ENCODE measurements at places on chromosomes 1 and 21.

DNA sequence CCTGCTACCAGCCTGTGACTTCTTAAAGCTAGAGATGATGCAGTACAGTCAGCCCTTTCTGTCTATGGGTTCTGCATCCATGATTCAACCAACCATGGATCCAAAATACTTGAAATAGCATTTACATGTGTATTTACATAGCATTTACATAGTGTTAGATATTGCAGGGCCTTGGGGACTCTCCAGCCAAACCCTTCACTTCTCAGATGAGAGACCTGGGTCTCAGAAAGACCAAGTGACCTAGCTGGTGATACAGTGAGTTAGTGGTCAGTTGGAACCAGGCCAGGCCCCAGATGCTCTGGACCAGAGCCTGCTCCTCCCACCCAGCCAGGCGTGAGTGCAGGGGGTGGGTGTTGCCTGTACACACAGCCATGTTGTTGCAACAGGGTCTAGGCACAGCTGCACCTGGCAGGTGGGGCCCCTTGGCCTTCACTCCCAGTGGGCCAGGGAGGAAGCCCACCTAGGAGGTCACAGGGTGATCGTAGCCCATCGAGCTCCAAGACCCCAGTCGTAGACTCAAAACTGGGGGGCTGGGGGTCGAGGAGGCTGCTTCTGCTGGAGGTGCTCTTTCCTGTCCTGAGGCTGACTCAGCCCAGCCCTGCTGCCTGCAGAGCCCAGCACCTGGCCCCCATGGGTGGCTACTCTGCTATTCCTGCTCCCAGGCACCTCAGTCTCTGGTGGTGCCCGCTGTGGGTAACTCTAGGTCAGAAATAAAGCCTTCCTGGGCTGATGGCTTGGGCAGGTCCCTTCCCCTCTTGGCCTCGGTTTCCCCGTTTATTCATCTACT is 7.7 kb downstream of the TMEM61 start:
- DNase-seq, result no peak

DNA sequence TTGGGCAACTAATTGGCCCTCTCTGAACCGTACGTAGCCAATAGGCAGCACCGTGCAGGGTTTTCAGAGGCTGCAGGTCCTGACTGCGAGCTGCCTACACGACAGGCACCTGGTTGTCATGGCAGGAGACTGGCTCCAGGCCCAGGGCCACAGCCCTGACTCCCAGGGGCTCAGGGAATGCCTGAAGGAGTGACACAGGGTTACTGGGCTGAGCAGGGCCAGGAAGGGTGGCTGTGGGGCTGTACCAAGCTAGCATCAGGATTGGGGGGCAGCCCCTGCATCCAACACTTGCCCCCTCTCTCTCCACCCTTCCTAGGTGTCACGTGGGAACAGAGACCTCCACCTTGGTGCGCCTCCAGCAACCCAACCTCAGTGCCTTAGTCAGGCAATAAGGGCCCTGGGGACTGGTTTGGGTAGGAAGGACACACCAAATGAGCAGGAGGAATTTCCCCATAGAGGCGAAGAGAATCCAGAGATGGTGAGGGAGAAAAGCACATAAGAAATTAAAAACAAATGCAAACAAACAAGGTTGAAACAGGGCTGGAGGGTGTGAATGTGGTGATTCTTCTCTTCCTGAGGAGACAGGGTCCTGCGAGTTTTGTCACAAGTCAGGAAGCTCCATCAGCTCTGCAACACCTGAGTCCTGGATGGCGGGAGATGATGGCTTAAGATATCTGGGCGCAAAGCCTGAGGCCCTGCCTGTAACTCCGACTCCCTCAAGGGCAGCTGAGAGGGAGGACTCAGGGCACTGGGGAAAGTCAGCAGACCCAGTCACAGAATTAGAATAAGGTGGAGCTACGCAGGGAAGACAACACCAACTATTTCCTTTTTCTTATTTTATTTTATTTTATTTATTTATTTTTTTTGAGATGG is 19.7 kb upstream of the RNU1-4 start:
- no peak for DNase-seq

GRCh38 chr1:170194451-170194850 is 48.7 kb downstream of the NTMT2 start:
- DNase-seq, result no peak

- no peak for DNase-seq
Measured at GRCh38 chr1:225886159-225887029, 2.6 kb downstream of the LEFTY1 start.

- no peak for DNase-seq
Measured at GRCh38 chr1:183989078-183989577, 48.4 kb downstream of the COLGALT2 start.

- DNase-seq, result no peak
Measured at GRCh38 chr1:112583366-112583765, 35.6 kb downstream of the ST7L start.

GRCh38 chr1:37020653-37021277 is 13.6 kb downstream of the GRIK3 start:
- no peak for DNase-seq

DNA sequence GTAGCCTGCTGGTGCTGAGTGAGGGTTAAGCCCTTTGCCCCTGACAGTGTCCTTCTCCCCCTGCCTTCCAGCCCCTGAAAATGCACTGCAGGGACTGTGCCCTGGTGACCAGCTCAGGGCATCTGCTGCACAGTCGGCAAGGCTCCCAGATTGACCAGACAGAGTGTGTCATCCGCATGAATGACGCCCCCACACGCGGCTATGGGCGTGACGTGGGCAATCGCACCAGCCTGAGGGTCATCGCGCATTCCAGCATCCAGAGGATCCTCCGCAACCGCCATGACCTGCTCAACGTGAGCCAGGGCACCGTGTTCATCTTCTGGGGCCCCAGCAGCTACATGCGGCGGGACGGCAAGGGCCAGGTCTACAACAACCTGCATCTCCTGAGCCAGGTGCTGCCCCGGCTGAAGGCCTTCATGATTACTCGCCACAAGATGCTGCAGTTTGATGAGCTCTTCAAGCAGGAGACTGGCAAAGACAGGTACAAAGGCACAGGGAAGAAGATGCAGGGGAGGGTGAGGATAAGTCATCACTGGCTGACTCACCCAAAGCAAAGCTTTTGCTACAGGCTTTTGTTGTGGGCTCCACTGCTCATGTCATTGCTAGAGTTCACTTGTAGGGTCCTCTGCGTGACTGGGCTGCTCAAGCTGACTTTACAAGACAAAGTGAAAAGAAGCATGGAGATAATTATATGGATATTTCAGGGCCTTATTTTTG is 174.9 kb downstream of the PIGK start:
- DNase-seq, result no peak

DNA sequence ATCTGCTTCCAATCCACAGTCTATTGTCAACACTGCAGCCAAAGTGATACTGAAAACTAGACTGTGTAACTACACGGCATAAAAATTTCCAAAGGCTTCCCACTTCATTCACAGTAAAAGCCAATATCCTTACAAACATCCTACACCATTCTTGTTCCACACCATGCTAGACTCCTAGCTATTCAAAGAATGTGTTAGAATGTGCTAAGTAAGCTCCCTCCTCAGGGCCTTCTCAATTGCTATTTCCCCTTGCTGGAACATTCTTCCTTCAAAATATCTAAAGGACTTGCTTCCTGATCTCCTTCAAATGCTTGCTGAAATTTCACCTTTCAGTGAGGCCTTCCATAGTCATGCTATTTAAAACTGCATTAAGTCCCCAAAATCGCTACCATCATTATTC is 228.1 kb downstream of the AKT3 start:
- DNase-seq, result no peak

- no peak for DNase-seq
Measured at GRCh38 chr1:51661081-51661518, 44.2 kb downstream of the OSBPL9 start.

DNA sequence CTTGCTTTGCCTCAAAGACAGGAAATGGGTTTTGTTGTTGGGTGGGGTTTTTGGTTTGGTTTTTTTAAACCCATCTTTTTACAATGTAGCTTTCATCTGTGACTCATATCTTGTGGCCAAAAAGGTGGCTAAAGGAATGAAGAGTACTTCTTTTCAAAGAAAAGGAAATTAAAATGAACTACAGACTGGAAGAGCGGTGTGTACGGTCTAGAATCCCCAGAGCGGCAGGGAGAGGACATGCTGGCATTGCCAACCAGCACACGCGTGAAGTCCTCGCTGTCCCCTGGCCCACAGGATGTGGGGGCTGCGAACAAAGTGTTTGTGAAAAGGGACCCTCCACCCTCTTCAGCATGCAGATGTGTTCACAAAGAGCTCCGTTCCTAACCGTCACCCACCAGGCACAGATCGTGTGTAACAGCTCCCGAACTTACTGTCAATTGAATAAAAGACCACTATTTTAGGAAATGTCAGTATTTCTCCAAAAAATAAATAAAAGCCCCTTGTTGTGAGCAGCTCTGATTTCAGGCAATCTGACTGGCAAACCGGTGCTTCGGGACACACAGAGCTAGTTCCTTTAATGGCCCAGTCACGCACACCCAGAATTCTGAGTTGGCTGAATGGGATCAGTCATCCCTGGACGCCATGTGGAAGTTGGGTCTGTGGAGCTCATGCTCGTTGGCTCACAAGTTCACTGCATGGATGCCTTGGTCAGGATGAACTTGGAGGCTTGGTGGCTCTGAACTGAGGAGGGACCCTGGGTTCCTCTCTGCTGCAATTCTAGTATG is 602.9 kb downstream of the NPHP4 start:
- DNase-seq, result no peak

- no peak for DNase-seq
Measured at GRCh38 chr1:204782118-204782700, 88.5 kb upstream of the NFASC start.

DNA sequence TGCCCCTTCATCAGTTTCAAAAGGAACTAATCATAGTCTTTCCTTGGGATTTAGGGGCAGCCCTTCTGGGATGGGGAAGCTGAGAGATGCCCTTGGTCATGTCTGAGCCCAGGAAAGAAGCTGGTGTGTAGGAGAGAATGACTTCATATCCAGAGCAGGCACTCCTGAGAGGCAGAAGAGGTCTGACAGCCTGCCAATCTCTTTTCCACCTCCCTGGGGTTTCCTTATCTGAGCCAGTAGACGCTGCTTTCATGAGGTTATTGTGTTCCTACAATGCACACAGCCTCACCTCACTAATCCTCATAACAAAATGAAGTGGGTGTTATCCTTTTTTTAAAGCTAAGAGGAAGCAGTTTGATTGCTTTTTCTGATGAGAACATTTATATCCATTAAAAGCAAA is 14.1 kb downstream of the ROR1 start:
- no peak for DNase-seq

GRCh38 chr1:33358114-33358794 is 37.4 kb upstream of the A3GALT2 start:
- no peak for DNase-seq

DNA sequence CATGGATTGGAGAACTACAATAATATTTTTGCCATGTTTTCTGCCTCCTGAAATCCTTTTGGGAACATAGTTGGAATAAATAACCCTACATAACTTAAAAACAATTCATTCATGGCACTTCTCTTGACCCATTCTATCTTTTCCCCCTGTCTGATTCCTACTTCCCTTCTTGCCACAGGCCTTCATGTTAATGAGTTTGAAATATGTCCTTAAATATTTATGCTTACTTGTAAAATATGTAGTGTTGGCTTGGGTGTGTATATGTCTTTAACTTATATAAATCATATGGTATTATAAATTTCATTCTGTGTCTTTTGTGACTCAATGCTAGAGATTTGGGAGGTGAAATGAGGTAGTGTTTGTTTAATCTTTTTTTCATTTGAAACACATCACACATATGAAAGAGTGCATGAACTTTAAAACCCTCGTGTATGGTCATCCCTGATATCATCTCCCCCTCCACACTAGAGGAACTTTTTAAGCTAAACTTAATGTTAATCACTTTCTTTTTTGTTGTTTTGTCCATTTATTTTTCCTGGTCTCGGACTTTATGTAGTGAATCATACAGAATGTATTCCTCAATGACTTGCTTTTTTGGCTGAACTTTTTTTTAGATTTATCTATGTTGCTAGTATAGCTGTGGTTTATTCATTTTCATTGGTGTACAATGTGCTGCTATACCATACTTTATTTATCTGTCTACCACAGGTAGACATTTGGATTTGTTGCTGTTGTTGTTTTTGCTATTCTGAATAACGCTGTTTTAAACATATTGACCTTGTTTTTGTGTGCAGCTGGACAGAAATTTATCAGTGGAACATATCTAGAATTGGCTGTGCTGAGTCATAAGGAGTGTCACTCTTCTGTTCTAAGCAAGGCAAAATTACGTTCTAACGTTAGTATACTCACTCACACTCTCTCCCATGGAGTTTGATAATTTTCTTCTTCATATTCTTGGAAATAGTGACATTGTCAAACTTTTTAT is 441.6 kb downstream of the PLPP3 start:
- DNase-seq, result no peak

GRCh38 chr1:169892176-169892926 is 1.3 kb downstream of the SCYL3 start:
- DNase-seq, result no peak

DNA sequence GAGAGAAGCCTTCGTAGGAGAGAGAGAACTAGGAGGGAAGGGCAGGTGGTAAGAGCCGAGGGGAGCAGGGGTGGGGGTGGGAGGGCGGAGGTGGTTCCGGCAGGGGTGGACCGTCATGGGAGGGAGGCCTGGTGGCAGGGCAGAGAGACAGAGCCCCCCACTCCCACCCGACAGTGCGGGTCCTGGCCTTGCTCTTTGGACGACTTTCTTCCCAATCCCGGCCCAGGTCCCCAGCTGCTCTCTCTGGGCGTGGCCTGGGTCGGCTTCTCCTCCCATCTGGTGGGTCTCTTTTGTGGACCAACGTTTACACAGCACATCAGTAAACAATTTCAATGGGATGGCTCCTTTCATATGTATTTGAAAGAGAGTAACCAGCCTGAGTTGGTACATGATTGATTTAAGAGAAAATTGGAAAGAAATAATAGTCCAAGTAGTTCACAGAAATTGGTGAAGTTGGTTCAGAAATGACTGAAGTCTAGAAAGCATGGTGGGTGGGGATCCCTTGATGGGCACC is 56.9 kb downstream of the LDLRAD2 start:
- no peak for DNase-seq

GRCh38 chr21:39000496-39000895 is 182.8 kb downstream of the PSMG1 start:
- no peak for DNase-seq

DNA sequence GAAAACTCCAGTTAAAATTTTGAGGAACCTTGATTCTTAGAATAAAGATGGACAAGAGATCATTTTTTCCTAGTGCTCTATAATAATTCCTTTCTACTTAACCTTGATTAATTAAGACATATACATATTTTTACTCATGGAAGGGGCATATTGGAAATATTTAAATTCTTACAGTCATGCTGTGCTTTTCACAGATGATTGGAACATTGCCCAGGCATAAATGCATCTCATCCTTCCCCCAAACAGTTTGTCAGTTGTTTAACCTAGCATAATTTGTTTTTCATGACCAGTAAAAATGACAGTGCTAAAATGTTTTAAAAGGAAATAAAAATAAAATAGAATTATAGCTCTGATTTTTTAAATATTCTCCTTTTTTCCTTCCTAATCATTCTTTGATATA is 140.0 kb downstream of the DNM3 start:
- no peak for DNase-seq

DNA sequence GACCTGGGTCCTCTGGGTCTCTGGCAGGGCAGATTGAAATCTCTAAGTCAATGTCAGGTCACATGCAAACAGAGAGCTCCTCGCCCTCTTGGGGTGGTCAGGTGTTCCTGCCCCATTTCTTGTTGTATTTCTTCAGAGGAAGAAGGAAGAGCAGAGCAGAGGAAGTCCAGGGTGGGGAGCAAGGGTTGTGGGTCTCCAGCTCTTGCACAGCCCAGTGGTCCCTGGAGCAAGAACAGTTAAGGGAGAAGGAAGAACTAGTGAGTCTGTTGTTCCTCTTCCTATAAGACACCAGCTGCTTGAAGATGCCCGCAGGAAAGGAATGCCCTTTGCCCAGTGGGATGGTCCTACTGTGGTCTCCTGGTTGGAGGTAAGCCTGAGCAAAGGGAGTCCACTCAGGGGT is 26.3 kb downstream of the MYOG start:
- no peak for DNase-seq
